ENCODE measurements at places on chromosomes 7 and 10. TPM values are rescaled to one million over a fixed set of nuclear protein-coding genes. Genes with fewer than 3 reads are reported as not detected.

Gene MINDY4
- total RNA-seq, result 5.3 TPM

Gene DRGX
- total RNA-seq, result not detected

Gene DIP2C
- total RNA-seq, result 20.4 TPM

Gene STAG3
- total RNA-seq, result 2.1 TPM

DNA sequence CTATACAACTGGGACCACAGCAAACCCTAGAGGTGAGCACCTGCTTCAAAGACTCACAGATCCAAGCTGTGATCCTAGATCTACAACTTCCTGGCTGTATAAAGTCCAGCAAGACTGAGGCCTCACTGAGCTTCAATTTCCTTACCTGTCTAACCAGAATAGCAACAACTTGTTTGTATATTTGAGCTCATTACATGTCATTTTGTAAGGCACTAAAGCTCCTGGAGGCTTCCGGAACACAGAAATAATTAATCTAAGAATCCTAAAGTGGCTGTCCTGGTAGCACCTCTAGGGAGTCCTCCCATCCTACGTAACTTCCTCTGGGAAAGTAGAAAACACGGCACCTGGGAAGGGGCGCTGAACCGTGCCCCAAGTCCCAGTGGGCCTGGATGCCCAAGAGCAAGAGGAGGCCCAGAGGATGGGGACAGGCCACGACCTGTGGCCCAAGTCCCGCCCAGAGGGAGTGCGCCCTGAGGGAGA is 39.4 kb downstream of the HK1 start:
- no peak for DNase-seq

Measured in kidney epithelial cell (primary cell).